ENCODE measurements at places on chromosomes 13 and 19. TPM values are rescaled to one million over a fixed set of nuclear protein-coding genes. Genes with fewer than 3 reads are reported as not detected.
A peak's percentile ranks its signal among the peaks of the same experiment; 100 is the strongest.

- DNase-seq, result no peak
Observed at GRCh38 chr19:49727217-49728030, 35.7 kb downstream of the TSKS start.

DNA sequence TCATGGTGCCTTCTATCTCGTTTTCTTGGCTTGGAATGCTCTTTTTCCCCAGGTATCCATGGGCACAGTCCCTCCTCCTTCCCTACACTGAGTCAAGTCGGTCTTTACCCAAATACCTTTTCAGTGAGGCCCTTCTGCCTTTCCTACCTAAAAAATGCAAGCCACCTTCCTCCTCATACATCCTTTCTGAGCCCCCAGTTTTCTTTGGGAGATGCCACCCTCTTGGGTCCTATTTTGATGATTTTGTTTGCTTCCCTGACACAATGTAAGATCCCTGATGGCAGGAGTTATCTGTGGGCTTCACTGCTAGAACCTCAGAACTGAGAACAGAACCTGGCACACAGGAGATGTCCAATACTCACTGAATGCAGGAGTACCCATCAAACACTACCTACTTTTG lies 22.3 kb downstream of the NLRP13 start:
- DNase-seq, result no peak

GRCh38 chr19:43501661-43502418 lies 2.7 kb downstream of the PHLDB3 start:
- DNase-seq, result no peak

GRCh38 chr13:49082653-49083536 lies 107.2 kb downstream of the FNDC3A start:
- DNase-seq, result no peak

DNA sequence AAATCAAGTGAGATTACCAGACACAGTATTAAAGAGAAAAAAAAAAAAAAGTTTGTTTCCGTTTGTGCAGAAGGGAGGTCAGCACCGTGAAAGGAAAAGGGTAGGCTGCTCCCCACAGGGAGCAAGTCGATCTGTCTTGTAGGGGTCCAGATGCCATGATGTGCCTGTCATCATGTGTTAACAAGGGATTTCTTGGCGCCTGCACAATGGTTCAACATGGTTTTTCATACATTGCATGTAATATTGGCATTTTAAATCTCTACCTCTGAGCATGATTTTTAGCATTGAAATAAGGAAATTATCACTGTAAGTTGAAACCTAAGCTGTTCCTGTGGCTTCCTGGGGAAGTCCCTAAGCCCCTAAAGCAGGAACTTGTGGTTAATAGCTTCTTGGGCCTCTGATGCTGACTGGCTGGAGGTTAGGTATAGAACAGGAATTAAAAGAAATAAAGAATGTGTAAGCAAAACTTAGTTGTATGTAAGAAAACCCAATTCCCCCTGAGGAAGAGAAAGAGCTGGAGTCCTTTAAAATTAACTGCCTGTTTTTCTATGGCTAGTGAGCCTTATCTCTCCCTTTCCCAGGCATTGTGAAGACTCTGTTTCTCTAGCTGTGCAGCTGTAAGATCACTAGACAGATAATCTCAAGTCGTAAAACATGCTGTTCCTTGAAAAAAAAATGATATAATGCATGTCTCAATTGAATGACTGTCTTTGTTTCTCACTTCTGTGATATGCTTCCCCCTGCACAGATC lies 7.4 kb upstream of the FCGBP start:
- peak; percentile 27 for DNase-seq

DNA sequence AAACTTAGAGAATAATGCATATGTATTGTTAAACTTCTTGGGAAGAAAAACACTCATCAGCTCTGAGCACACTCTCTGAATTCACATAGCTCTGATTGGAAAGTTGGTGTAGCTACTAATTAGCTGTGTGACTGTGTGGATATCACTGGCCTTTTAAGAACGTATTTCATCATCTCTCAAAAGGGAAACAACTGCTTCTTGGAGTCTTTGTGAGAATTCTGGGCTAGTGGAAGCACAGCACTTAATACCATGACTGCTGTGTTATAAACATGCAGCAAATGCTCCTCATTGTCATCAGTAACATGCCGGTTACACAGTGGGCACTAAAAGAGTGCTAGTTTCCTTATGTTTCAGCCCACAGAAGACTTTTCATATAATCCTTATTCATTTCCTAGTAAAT lies 220.9 kb upstream of the CSNK1A1L start:
- no peak for DNase-seq

GRCh38 chr19:16088351-16089009 lies 12.2 kb downstream of the TPM4 start:
- DNase-seq, result no peak

- no peak for DNase-seq
Observed at GRCh38 chr19:55490478-55491432, 2.5 kb downstream of the SSC5D start.

C19orf81 gene
- total RNA-seq, result 5.3 TPM

ACP7 gene
- not detected for total RNA-seq

ACER1 gene
- total RNA-seq, result not detected

PCDH17 gene
- 3.6 TPM for total RNA-seq

RFPL4A gene
- total RNA-seq, result 7.7 TPM

KLK1 gene
- total RNA-seq, result not detected

Measured in H4 (cell line).